Activated CD4-positive, alpha-beta T cell treated with anti-CD3 and anti-CD28 coated beads, Interleukin-2, amount 50 U/mL, for 48 hours (primary cell): ENCODE measurements at places on chromosomes 4 and X.

GRCh38 chrX:50436797-50437196 is 33.8 kb downstream of the DGKK start:
- DNase-seq, result no peak

- DNase-seq, result no peak
Observed at GRCh38 chr4:147975933-147976928, 244.3 kb downstream of the ARHGAP10 start.

- no peak for DNase-seq
Observed at GRCh38 chr4:151952711-151953254, 192.0 kb upstream of the GATB start.

DNA sequence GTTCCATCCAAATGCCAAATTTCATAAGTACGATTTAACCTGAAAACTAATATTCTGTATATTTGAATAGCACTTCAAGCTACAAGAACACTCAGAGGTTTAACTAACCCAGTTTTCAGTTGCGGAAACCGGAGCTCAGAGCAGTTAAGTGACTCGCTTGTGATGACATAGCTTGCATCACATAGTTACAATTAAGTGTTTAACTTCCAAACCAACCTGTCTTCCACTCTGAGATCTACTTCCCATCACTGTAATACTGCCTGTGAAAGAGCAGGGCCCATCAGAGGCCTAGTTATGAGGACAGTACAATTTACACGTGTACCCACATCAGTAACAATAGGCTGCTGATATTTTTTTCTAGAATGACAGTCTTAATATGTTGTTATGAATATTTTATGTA is 120.3 kb downstream of the MAD2L1 start:
- DNase-seq, result no peak

DNA sequence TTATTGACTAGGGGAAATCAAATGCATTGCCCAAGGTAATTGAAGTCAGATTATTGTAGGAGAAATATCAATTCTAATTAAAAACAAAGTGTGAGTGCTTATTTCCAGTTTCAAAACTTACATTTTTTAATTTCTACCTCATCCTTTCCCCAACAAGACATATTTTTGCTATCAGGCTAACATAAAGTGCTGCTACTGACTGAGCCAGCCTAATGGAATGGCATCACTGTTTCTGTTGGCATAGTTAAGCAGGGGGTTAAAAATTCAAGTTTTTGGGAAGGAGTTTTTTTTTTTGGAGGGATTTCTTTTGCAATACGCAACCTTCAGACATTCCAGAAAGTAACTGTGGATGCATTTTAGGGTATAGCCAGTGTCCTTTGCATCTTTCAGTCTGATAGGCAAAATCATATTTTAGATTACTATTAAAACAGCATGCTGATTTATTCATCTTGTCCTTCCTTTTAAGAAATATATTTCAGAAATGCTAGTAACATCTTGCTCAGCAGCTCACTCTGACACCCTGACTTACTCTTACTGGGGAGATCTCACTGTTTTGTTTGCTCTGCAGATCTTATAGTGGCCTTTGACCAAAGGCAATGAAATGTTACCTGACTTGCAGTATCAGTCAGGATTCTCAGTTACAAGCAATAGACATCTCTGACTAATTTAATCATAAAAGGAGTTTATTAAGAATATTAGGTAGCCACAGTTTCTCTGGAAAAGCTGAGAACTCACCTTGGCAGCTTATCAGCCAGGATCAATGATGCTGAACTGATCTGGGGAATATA is 24.4 kb downstream of the GAB1 start:
- no peak for DNase-seq

DNA sequence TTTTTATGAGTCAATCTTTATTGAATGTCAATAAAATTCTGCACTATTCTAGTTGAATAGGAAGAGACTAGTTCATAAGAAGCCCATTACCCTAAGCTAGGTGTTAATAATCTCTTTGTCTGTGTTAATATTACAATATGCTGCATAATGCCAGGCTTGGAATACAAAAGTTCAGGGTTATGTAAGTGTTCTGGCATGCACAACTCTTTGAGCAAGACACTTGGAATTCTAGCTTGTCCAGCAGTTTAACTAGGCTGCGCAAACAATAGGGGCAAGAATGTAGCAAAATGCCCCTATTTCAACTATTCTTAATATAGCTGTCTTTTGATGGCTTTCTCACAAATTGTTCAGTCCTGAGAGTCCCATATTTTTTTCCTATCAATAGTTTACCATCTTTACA is 31.3 kb upstream of the ETNPPL start:
- no peak for DNase-seq

GRCh38 chrX:50747471-50747900 is 66.5 kb downstream of the SHROOM4 start:
- peak; percentile 3 for DNase-seq

DNA sequence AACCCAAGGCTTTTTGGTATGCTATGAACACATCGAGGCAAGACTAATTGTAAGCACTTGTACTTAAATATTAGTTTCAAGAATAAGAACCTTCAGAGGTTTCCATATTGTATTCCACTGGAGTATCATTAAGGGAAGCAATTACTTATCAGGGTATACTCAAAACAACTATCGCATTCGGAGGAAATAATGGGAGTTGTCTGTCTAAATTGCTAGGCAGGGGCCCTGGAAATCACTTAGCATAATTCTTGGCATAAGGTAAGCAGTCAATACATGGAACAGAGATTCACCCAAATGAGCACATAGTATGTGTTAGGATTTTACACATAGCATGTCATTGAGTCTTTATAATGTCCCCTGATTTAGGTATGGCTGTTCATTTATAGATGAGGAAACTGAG is 249.4 kb downstream of the DHX15 start:
- no peak for DNase-seq

DNA sequence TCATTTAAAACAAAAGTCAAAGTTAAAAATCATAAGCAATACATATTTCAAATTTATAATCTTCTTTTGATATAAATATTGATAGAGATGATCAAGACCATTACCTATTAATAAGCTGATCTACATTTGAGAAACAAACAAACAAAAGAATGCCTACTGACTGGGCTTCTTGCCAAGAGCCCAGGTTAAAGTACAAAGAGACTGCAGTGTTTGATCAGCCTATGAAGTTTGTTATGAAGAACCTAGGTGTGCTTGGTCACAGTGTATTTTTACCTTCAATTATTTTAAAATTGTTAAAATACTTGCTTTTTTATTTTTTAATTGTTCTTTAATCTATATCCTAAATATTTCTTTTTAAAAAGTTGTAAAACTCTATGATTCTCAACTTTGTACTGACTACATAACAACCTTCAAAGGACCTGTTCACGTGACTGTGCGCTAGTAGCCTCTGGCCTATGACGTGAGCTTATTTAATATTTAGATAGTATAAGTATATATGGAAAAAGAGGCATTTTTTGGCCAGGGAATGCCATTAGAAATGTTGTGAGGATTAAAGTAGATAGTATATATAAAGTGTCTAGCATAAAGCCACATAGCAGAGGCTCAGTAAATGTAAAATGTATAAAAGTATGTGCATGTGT is 11.4 kb upstream of the SLC39A8 start:
- no peak for DNase-seq

GRCh38 chr4:53003959-53004358 is 141.8 kb downstream of the RASL11B start:
- DNase-seq, result no peak

GRCh38 chrX:70436343-70436742 is 8.3 kb upstream of the DLG3 start:
- no peak for DNase-seq

- DNase-seq, result no peak
Observed at GRCh38 chrX:132614297-132614696, 125.5 kb upstream of the MBNL3 start.

GRCh38 chr4:20015636-20016224 is 236.0 kb upstream of the SLIT2 start:
- DNase-seq, result no peak

- no peak for DNase-seq
Observed at GRCh38 chr4:145920205-145920604, 18.4 kb downstream of the ZNF827 start.

GRCh38 chr4:69773484-69773883 is 13.1 kb upstream of the SULT1B1 start:
- no peak for DNase-seq

DNA sequence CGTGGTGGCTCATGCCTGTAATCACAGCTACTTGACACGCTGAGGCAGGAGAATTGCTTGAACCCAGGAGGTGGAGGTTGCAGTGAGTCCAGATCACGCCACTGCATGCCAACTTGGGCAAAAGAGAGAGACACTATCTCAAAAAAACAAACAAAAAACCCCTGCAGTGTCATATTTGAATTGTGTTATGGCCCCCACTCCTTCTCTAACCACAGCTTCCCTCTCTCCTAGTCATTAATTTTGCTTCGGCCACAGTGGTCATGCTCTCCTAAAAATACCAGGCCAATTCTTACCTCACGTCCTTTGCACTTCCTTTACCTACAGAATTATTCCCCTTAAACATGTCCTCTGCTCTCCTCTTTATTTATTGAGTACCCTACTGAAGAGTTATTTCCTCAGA is 206.1 kb downstream of the PPP3CA start:
- DNase-seq, result no peak

DNA sequence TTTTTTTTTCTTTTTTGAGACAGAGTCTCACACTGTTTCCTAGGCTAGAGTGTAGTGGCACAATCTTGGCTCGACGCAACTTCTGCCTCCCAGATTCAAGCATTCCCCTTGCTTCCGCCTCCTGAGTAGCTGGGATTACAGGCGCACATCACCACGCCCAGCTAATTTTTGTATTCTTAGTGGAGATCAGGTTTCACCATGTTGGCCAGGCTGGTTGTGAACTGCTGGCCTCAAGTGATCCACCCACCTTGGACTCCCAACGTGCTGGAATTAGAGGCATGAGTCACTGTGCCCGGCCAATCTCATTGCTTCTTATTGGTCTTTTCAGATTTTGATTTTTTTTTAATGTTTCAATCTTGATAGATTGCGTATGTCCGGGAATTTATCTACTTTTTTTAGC is 124.4 kb downstream of the NBDY start:
- no peak for DNase-seq

DNA sequence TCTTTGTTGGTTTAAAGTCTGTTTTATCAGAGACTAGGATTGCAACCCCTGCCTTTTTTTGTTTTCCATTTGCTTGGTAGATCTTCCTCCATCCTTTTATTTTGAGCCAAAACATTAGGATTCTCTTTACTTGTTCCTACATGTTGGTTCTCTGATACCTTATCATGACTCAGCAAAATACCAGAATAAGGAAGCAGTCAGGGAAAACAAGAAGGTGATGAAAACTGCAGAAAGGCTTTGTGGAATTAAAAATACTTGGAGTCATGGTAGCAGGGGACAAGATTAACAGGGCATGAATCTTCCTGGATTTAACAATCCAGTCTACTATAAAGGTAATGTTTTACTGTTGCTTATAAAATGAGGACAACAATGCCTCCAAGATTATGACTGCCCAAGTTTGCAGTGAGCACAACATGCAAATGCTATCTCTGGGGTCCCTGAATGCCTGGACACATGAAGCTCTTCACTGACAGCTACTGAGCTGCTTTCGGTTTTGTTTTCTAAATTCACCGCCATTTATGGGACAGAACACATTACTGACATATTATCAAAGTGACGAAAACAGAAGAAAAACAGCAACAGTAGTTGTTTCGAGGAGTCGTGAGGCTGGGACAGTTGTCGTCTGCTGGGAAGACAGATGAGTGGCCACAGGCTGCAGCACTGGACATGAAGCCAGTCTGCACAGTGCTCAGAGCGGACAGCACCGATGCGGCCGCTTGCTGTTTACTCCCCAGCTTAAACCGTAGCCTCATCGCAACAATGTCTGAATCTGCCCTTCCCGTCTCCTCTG is 174.5 kb upstream of the DKK2 start:
- DNase-seq, result no peak

DNA sequence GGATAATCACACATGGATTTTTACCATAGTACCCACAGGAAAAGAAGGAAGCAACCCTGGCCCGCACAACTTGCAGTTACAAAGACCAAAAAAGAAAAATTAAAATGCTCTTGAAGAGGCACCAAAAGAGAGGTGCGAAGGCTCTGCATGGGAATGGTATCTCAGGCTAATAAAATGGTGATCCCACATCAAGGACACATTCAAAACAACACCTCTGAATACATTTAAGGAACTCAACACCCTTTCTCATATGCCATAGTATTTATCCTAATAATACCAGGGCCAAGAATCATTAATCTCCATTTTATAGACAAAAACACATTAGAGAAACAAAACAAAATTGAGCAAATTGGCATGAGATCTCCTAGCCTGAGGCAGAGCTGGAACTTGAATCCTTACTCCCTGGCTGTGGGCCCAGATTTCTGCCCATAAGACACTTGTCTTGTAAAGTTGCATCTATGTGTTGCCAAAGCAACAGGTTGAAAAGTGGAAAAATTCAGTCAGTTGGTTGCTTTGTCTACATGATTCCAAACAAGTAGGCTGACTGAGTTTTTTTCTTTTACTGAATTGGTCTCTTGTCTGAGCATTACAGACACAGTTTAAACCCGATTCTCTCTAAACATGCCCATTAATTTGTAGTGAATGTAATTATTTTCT is 33.5 kb downstream of the GUCY2F start:
- DNase-seq, result no peak

DNA sequence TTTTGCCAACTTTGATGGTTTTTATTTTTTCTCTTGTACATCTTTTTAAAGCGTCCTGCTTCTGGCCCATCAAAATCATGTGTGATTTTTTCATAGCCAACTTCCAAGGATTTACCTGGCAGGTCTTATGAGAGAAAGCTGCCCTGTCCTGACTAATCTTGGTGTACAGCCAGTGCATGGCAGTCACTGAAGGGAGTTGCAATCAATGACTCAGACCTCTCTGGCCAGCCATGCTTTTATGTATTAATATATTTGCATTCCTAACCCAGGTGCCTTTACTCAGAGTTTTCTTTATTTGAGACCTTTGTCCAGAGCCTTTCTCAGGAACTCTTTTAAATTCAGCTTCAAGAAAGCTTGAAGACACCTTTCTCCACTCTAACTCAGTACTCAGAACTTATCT is 691.5 kb upstream of the HTR2C start:
- DNase-seq, result no peak

DNA sequence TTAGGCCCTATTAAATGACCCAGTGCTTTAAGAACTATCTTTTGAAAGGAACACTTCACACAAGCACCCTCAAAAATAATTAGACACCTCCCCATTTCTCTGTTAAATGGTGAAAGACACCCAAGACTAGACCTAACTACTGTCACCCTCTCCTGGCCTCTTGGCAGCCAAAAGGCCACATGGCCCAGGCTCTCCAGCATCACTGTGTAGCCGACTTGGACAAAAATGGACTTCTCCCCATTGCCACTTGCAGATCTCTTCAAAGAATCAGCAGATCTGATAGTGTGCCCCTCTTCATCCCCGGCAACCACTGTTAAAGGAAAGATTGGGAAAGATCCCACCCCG is 2.0 kb downstream of the MID1IP1 start:
- DNase-seq, result no peak
